ENCODE measurements at places on chromosomes 4 and X.
A peak's percentile ranks its signal among the peaks of the same experiment; 100 is the strongest.

DNA sequence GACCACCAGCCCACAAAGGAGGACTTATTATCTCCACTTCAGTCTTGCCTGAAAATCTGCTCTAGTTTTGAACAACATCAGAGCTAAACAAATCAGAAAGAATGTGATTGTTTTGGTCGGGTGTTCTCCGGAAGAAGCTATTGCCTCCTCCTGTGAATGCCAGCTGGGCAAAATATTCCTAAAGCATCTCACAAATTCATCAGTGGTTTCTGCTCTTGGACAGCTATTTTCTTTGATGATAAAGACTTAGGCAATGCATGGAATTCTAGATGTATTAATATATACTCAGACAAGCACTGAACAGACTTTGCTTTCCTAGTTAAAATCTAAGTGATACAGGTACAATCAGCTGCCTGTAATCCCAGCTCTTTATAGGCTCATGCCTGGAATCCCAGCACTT lies 71.8 kb downstream of the ASMT start:
- no peak for DNase-seq

DNA sequence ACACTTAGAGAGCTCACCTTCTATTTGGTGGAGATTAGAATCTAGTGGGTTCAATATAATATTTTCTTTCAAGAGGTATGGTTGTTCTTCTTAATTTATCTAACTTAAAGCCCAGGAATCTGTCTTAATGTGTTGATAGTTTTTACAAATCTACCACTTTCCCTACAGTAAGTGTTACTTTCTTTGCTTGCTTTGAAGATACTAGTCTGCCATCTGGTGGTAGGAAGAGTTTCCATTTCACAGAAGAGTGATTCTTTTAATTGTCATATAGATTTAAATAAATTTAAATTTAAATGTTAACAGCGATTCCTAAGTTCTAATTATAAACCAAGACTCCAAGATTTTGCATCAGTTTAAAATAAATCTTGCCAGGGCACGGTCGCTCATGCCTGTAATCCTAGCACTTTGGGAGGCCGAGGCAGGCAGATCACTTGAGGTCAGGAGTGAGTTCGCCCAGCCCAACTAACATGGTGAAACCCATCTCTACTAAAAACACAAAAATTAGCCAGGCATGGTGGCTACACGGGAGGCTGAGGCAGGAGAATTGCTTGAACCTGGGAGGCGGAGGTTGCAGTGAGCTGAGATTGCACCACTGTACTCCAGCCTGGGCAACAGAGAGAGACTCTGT lies 43.5 kb downstream of the NUDT9 start:
- DNase-seq: peak; percentile 37

DNA sequence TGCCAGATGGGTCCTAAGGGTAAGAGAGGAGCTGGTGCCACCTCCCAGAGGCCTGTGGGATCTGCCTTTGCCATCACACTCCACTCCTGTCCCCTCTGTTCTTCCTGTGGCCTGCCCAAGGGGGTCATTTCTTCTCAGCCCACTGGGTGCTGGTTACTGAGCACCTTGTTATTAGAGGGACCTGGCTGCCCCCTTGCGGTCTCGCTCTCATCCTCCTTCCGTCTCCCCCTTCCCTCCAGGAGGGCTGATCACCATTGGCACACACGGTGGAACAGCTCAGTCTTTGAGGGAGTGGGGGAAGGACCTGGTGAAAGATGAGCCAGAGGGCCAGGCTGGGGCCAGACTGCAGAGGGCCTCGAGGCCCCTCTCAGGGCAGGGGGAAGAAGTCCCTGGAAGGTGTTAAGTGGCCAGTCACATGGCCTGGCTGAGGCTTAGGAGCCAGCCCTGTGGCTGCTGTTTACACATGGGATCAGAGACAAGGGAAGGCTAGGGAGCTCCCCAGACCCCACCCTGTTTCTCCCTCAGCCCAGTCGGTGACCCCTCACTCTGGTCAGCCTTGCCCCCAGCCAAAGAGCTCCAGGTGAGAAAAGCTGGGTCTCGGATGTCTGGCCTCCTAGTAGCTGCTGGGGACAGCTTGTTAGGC lies 68.1 kb downstream of the MTMR1 start:
- DNase-seq: no peak

DNA sequence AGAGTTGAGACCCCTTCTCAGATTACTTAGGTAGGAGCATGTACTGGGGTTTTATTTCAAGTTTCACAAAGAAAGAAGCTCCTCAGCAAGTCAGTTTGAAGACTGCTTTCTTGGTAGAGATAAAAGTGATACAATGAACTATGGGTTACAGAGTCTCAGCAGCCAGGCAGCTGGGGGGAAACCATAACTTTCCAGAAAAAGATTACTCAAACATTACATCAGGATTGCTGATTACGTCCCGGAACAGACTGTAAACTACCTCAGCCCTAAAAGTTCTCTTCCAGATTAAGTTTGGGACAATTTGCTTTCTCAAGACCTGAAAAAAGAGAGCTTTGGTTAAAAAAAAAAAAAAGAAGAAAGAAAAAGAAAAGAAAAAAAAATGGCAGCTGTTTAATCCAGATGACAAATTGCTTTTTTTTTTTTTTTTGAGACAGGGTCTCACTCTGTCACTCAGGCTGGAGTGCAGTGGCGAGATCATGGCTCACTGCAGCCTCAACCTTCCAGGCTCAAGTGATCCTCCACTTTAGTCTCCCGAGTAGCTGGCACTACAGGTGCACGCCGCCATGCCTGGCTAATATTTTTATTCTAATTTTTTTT lies 16.6 kb downstream of the SAT1 start:
- DNase-seq: no peak

DNA sequence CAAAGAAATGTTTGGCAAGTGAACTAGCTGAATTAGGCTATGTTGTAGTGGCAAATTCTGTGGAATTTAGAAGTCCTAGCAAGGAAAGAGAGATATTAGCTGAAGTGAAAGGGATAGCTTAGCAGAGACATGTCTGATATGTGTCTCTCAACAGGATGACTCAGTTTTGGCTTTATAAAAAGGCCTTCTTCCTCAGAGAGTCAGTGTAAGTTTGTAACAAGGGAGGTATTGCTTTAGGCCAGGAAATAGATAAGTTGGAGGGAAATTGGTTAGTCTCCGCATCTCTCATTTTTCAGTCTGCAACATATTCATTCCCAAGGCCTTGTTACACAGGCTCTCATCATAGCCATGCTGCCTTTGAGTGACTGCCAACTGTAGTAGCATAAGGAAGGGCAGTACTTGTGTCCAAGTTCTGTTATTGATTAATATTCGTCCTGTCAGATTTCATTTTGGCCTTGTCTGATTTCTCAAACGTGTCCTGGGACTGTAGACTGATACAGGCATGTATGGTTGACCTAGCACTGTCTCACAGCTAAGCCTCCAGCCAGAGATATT lies 4.0 kb downstream of the TMEM164 start:
- DNase-seq: no peak

DNA sequence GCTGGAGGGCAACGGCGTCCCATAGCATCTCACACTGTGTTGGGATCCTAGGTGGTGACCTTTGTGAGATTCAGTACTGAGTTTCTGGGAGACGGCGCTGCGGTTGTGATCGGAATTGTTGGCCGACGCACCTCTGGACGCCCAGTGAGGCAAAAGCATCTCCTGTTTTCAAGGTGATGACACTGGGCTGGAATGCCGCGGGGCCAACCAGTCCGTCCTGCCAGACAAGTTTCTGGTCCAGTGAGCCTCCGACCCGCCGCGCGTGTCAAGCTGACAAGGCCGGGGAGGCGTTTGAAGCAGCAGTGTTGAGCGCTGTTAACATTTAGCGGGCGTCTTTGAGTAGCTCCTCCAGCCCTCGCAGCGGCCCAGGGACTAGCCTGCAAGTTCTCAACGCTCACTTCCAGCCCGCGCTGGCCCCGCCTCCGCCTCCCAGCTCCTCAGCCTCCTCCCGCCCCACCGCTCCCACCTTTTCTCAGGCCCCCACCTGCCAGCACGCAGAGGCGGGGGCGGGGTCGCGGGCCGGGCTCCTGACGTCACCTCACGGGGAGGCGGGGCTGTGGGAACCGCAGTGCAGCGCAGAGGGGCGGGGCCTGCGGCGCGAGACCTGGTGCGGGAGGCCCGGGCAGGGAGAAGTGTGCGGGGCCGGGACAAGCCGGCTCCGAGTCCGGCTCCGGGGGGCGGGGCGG lies 482 bp upstream of the CDS1 start:
- peak; percentile 90 for DNase-seq

- DNase-seq: no peak
Observed at GRCh38 chr4:102076622-102077021, 268.7 kb downstream of the SLC39A8 start.

- no peak for DNase-seq
Observed at GRCh38 chr4:2092669-2093053, 33.5 kb downstream of the NAT8L start.
